ENCODE measurements at places on chromosomes 13 and 19.
A peak's percentile ranks its signal among the peaks of the same experiment; 100 is the strongest.

DNA sequence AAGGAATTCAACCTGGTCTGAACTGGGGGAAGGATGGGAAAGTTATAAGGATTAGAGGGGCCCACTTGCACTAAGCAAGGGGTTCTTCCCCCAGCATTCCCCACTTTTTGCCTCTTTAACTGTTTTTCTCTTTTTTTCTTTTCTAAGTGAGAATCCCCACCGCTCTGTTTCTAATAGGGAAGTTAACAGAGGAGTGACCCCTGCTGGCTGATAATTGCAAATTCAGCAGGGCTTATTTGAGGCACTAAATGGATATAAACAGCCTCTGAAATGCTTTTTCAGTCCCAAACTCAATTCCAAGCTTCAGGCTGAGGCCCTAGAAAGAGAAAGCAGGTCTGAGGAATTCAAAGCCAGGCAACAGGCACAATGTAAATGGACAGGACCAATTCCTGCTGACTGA, 38.2 kb upstream of the CEACAM21 start:
- no peak overlapping the region for H3K4me3 ChIP-seq
- no peak for DNase-seq
- H3K36me3 ChIP-seq, result no peaks in the 10 kb centered on the region
- no peaks in the 10 kb centered on the region for H3K4me1 ChIP-seq

DNA sequence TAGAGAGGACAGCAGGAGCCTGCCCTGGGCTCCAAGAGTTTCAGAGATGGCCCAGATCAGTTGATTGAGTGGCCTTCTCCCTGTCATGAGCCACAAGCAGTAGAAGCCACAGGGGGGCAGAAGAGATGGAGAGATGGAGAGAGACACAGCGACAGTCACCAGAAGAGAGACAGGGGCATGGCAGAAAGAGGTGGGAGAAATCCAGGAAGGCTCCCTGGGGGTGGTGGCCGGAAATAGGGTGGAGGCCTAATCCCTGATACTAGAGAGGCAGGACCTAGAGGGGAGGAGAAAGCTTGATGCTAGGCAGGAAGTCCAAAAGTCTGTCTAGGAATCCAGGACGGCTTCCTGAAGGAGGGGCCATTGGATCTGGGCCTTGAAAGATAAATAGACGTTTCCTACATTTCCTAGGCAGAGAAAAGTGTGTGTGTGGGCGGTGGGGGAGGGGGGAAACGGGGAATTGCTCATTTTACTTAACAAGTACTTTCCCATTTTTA, 9.6 kb upstream of the TPM4 start:
- H3K27me3 ChIP-seq, result no peaks in the 10 kb centered on the region
- H3K36me3 ChIP-seq, result no peaks in the 10 kb centered on the region
- DNase-seq, result no peak
- no peak overlapping the region for H3K4me3 ChIP-seq
- H3K27ac ChIP-seq, result no peak overlapping the region
- no peaks in the 10 kb centered on the region for H3K4me1 ChIP-seq

DNA sequence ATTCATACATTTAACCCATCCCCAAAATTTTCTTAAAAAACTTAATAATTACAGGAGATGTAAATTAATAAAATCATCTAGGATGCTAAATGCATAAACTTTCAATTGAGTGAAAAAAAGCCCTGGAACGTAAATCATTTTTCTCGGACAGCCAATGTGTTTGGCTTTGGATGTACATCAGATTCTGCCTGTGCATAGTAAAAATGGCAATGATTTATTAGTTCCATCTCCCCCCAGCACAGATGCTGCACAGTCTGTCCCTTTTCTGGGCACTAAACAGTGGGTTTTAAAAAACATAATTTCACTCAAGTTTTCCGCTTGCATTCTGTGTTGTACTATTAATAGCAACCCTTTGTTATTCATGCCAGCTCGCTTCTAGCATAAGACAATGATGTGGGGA, 147.7 kb downstream of the TM9SF2 start:
- H3K4me1 ChIP-seq, result no peaks in the 10 kb centered on the region
- no peak overlapping the region for H3K4me3 ChIP-seq
- no peaks in the 10 kb centered on the region for H3K27me3 ChIP-seq
- no peak overlapping the region for H3K27ac ChIP-seq
- H3K36me3 ChIP-seq, result no peaks in the 10 kb centered on the region
- no peak for DNase-seq

DNA sequence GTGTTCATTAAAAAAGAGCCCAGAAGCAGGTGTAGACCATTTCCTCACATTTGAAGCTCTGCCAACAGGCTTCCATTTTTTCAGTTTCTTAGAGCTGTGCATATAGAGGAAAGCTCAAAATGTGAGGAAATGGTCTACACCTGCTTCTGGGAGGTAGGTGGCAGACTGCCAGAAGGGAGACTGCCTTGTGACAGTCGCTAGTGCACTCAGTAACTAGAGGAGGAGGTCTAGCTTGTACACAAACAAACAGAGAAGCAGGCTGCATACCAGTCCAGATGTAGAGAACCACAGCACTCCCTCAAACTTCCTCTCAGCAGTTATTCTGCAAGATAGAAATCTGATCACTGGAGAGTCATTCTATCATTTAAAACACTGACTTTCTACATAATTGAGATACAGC, 800.2 kb downstream of the EFNB2 start:
- no peak overlapping the region for H3K27ac ChIP-seq
- H3K4me1 ChIP-seq, result no peaks in the 10 kb centered on the region
- no peak for DNase-seq
- H3K27me3 ChIP-seq, result no peaks in the 10 kb centered on the region
- no peaks in the 10 kb centered on the region for H3K36me3 ChIP-seq

- peak overlapping the region; percentile 68 for H3K27ac ChIP-seq
- DNase-seq, result no peak
- no peaks in the 10 kb centered on the region for H3K27me3 ChIP-seq
- H3K4me3 ChIP-seq, result peak overlapping the region; percentile 96
- peaks cover 11% of the 10 kb centered on the region for H3K4me1 ChIP-seq
These were observed 657 bp downstream of the ZNF550 start for GRCh38 chr19:57559008-57559403.

DNA sequence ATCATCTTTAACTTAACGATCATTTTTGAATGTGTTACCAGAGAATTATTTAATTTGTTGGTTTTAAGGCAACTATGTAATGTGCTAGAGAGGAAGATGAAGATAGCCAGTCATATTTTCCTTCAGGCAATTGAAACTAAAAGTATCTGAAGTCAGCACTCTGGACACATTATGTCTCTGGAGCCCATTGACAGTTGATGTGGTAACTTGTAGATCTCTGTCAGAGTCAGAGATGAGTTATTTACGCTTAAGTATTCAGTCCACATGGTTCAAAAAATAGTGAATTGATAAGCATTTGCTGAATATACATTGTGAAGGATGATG, 2.1 kb downstream of the ZMYM2 start:
- H3K36me3 ChIP-seq, result no peaks in the 10 kb centered on the region
- H3K27me3 ChIP-seq, result no peaks in the 10 kb centered on the region
- peak overlapping the region; percentile 94 for H3K27ac ChIP-seq
- no peak for DNase-seq
- peak overlapping the region; percentile 92 for H3K4me3 ChIP-seq

GRCh38 chr19:2461751-2462634, 5.2 kb upstream of the LMNB2 start:
- peak; percentile 63 for DNase-seq
- H3K4me3 ChIP-seq, result peak overlapping the region; percentile 79
- no peak overlapping the region for H3K27ac ChIP-seq
- peaks cover 8% of the 10 kb centered on the region for H3K4me1 ChIP-seq
- H3K27me3 ChIP-seq, result no peaks in the 10 kb centered on the region

DNA sequence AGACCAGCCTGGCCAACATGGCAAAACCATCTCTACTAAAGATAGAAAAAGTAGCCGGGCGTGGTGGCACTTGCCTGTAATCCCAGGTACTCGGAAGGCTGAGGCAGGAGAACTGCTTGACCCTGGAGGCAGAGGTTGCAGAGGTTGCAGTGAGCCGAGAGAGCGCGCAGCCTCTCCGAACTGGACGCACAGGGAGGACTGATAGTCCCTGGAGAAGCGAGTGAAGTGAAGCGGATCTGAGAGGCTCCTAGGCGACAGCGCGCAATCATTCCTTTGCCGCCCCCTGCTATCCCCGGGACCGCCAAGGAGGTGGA, 233 bp downstream of the ZNF561 start:
- peak overlapping the region; percentile 94 for H3K4me3 ChIP-seq
- H3K27me3 ChIP-seq, result no peaks in the 10 kb centered on the region
- H3K4me1 ChIP-seq, result peaks cover 15% of the 10 kb centered on the region
- H3K27ac ChIP-seq, result peak overlapping the region; percentile 84
- DNase-seq, result no peak
- peaks cover 17% of the 10 kb centered on the region for H3K36me3 ChIP-seq

DNA sequence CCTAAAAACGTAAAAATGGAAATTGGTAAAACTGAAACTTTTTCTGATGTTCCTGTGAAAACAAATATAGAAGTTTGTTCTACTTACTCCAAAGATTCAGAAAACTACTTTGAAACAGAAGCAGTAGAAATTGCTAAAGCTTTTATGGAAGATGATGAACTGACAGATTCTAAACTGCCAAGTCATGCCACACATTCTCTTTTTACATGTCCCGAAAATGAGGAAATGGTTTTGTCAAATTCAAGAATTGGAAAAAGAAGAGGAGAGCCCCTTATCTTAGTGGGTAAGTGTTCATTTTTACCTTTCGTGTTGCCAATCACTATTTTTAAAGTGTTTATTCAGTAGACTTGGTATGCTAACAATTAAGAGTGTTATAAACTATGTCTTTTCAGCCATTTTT, 25.6 kb downstream of the BRCA2 start:
- no peak for DNase-seq
- H3K4me3 ChIP-seq, result no peak overlapping the region
- no peaks in the 10 kb centered on the region for H3K4me1 ChIP-seq
- H3K36me3 ChIP-seq, result no peaks in the 10 kb centered on the region

GRCh38 chr13:26941345-26942174, 181.0 kb upstream of the GPR12 start:
- no peaks in the 10 kb centered on the region for H3K27me3 ChIP-seq
- no peak for DNase-seq
- no peak overlapping the region for H3K4me3 ChIP-seq
- no peak overlapping the region for H3K27ac ChIP-seq
- H3K4me1 ChIP-seq, result no peaks in the 10 kb centered on the region
- H3K36me3 ChIP-seq, result no peaks in the 10 kb centered on the region

DNA sequence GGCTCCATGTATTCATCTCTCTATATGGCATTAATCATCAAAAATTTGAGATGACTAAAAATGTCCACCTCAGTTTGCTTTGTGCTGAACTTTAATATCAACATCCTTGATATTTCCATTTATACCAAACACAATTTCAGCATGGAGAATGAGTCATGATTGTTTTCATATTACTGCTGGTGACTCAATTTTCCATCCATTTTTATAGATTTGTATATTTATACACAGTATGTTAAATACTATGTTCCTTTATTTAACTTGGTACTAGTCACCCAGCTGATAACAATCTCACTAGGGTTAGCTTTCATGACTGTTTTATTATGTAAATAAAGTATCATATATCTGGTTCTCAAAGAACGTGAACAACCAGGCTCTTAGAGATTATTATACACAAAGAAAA, 1255.1 kb downstream of the SLITRK1 start:
- H3K27me3 ChIP-seq, result no peaks in the 10 kb centered on the region
- DNase-seq, result no peak
- no peaks in the 10 kb centered on the region for H3K4me1 ChIP-seq
- H3K4me3 ChIP-seq, result no peak overlapping the region
- no peaks in the 10 kb centered on the region for H3K36me3 ChIP-seq

GRCh38 chr19:48925240-48925843, 8.2 kb upstream of the DHDH start:
- H3K27ac ChIP-seq, result no peak overlapping the region
- H3K36me3 ChIP-seq, result no peaks in the 10 kb centered on the region
- H3K27me3 ChIP-seq, result no peaks in the 10 kb centered on the region
- DNase-seq, result no peak
- H3K4me1 ChIP-seq, result peaks cover 8% of the 10 kb centered on the region

DNA sequence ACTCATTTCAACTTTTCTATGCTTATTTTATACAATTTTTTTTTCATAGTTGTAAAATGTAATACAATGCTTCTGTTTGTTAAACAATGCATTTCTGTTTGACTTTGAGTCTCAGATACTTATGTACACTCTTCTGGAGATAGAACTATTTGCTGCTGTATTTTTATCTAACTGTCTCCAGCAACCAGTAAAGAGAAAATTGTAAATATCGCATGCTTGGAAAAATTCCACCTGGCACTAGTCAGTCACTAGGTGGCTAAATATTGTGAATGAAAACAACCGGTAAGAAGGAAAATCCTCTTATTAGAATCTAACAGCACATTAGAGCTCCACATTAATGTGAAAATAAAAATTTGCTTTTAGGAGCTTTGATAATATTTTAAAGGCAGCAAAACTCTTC, 876.5 kb downstream of the PCDH9 start:
- H3K36me3 ChIP-seq, result no peaks in the 10 kb centered on the region
- DNase-seq, result no peak
- no peak overlapping the region for H3K27ac ChIP-seq
- no peaks in the 10 kb centered on the region for H3K4me1 ChIP-seq

DNA sequence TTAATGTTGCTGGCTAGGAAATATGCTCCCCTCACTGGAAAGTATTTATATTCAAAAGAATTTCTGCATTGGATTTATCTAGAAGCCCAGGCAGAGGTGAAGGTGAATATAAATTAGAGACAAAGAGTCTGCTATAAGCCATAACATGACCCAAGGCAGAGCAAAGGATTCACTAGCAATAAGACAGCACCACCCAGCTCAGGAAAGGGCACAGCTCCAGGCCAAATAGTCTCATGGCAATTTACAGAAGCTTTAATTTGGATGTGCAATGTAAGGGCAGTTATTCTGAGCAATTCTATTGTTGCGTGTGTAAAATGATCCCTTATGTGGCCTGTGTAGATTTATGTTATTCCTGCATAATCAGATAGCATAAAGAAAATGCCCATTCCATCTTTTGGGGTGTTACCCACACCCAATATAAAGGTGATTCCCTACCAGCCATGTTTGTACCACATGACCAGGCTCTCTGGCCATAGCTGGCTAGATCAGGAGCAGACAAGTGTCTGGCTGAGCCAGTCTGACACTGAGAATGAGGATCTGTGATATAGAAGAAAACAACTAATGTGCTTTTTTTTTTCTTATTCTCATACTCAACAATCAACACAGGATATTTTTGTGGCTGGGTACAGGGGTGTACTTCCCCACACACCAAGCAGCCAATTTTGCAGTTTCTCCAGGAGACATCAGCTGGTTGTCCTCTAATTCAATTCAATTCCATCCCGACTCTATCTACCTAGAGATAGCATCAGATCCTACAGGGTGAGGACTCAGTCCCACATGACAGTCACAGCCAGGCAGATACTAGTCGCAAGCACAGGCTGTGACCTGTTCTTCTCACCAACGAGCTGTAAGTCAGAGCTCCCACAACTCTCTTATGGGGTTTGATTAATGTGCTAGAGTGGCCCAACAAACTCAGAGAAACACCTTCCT, 181.4 kb downstream of the KCTD15 start:
- H3K27me3 ChIP-seq, result peaks cover 2% of the 10 kb centered on the region
- H3K36me3 ChIP-seq, result no peaks in the 10 kb centered on the region
- no peaks in the 10 kb centered on the region for H3K4me1 ChIP-seq
- no peak overlapping the region for H3K27ac ChIP-seq
- no peak for DNase-seq

Data from psoas muscle (tissue), 8 donors.